ENCODE measurements at places on chromosomes 11 and 22. TPM values are rescaled to one million over a fixed set of nuclear protein-coding genes. Genes with fewer than 3 reads are reported as not detected.

- DNase-seq = no peak
Measured at GRCh38 chr11:12235947-12236743, 125.8 kb downstream of the MICAL2 start.

DNA sequence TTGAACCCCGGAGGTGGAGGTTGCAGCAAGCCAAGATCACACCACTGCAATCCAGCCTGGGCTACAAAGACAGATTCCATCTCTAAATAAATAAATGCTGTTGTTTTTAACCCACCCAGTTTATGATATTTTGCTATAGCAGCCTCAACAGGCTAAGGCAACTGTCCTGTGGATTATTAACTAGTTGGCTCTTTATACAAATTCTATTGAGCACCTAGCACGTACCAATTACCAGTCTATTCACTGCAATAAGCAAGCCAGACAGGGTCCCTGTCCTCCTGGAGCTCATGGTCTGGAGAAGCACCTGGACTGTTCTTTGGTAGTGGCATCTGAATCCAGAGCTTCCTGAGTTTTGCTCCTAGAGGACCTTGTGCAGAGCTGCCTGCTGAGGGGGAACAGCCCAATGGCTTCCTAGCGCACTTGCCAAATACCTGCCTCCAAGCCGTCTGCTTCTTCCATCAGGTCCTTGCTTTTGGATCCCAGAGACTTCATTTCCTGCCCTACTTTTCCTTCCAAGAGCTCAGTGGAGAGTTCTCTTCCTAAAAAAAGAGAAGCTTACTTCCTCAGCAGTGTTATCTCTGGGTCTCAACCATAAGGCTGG is 49.9 kb upstream of the MICAL2 start:
- no peak for DNase-seq

GRCh38 chr11:104093426-104094280 is 57.2 kb downstream of the DDI1 start:
- DNase-seq = no peak

GRCh38 chr11:129592191-129592590 is 216.5 kb downstream of the BARX2 start:
- no peak for DNase-seq

GRCh38 chr22:39125622-39126021 is 26.9 kb downstream of the CBX7 start:
- DNase-seq = no peak

DNA sequence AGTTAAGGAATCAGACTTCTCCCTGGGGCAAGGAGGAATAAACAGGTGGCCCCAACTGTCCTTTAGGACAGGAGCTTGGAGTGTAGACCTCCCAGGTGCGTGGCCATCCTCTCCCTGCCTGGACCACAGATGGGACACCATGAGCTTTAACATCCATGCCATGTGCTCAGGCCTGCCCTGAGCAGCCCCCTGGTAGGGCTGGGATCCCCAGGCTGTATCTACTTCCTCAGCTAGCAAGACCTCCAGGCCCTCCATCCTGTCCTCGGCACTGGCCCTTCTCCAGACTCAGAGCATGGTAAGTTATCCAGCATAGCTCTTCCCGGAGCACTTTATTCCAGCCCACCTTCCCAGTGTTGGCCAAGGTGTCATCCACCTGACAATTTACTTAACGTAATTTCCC is 5.7 kb downstream of the CD6 start:
- DNase-seq = no peak

GRCh38 chr11:118175031-118175992 is 1.1 kb downstream of the SCN2B start:
- DNase-seq = no peak

GRCh38 chr11:97912629-97913028 is 1108.1 kb upstream of the CNTN5 start:
- no peak for DNase-seq

DNA sequence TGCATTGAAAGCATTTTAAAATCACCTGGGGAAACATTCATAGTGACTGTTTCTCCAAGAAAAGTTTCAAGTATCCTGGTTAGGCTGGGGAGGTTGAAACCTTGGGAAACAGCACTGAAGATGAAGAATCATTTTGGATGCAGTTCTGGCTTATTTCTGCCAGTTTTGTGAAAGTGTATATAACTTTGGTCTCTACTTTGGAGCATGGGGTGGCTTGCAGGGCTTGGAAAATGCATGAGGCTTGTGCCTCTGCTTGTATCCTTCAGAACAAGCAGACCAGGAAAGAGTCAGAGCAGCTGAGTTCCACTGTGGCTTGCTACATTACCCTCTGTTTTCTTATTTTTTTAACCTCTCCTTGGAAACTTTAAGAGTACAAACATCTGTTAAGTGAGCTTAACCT is 19.5 kb downstream of the SLC5A12 start:
- no peak for DNase-seq

DNA sequence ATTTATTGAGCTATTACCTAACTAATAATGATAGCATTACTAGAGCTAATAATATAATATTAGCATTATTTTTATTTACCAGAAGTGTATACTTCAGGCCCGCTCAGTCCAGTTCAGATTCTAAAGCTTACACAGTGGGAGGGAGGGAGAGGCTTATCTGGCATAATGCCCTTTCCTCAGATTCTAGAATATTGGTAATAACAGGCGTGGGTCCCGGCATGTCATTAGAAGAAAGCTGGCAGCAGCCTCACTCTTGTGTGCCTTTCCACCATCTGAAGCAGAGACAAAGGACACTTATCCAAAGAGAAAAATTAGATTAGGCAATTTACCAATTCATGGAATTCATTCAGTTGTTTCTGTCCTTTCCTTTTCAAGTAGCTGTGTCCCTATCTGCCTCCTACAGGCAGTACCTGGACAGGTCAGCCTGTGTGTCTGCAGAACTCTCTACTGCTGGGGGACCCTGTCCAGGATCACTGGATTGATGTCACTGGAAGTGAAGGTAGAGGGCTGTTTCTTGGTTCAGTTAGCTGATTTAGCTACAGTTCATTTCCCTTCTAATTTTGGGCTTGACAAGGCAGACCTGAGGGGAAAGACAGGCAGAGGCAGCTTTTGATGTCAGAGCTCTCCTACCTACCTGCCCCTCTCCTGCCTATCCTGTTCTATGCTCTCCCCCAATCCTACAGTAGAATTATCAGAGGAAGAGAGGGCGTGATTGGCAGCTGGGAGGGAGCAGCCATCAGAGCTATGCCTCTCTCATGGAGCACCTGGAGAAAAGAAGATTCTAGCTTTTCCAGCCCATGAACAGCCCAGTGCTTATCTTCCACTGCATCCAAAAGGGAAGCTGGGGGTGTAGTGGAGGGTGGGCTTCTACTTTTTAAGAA is 20.3 kb upstream of the CCDC90B start:
- no peak for DNase-seq

DNA sequence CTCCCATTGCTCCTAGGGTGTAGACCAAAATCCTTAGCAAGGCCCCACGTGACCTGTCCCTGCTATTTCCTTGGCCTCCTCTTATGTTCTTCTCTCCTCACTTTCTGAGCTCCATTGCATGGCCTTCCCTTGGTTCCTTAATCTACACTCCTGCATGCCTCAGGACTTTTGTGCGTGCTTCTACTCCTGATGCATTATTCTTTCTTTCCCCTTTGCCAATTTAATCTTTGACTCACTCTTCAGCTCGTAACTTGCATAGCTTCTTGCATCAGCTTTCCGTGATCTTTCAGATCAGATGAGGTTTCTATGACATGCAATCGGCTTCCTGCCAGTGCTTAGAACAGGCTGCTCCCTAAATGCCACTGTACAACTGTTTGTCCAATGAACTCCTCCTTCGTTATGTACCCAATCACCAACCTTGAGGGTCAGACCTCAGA is 261.6 kb upstream of the CADM1 start:
- no peak for DNase-seq

GRCh38 chr22:45896153-45896951 is 80.6 kb downstream of the WNT7B start:
- peak; percentile 10 for DNase-seq

DNA sequence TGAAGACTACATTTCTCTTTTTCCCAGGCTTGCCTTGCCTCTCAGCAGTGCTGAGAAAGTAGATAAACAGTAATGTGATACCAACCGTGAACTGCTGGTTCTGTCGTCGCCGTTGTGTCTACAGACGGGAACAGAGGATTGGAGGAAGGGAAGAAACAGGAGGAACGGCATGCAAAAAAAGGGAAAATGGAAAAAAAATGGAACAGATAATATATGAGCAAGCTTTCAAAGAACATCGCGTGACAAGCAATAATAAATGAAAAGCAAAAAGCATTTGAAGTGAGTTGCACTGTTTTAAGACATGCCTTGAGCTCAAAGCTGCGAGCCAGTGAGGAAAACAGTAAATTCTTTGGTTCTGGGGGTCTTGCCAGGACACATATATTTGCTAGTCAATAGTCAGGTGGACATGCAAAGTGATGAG is 305.9 kb downstream of the CADM1 start:
- DNase-seq = no peak

DNA sequence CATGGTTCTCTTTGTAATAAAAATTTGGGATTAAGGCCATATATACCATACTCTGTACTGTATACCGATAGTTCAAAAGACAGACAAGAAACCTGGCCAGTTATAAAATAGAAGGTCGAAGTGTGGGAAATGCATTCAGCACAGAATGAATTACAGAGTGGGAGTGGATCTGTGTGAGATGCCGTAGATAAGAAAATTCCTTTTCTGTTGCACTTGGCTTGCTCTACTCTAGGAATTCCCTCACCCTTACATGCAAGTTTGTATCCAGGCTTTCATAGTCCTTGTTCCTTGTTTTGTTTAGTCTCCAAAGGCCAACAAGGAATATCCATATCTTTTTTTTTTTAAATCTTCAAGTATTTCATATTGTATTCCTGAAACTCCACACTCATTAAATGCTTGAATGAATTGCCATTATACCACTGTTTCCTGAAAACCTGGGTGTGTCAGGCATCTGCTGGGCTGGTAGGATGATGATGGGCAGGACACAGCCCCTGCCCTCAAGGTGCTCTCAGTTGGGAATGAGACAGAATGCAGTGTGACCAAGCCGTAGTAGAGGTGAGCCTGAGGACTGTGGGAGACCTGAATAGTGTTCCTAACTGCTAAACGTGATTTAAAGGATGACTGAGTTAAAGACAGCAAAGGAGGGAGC is 53.5 kb downstream of the TEAD1 start:
- DNase-seq = no peak

DNA sequence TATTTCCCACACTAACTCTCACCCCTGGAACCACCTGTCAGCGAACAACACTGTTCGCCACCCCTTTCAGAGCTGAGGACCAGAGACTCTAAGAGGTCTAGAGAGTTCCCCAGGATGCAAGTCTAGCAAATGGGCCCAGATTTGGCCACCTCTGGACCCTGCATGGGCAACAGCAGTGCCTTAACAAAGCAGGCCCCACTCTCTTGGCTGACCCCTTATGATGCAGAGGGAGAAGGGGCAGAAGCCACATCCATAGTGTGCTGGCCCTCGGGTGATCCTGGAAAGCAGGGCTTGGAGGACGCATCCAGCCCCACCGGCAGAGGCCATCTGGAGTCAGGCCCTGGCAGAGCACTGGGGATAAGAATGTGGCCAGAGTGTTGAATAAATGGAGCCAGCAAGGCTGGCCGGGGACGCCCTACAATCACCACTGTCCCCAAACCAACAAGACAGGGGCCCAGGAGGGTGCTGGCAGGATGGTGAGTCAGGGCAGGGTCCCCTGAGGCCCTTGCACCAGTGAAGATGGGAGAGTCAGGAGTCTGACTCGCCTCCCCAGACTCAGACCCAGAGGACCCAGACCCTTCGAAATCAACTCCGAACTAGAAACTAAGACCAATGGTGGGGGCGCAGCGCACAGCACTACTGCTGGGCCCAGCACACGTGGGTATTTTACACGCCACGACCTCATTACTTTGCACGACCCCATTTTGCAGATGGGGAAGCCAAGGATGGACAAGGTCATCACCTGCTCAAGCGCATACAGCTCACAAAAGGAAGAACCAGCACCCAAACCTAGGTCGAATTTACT is 6.5 kb downstream of the CSNK1E start:
- no peak for DNase-seq

- no peak for DNase-seq
Measured at GRCh38 chr22:24580276-24580675, 12.6 kb downstream of the LRRC75B start.

DNA sequence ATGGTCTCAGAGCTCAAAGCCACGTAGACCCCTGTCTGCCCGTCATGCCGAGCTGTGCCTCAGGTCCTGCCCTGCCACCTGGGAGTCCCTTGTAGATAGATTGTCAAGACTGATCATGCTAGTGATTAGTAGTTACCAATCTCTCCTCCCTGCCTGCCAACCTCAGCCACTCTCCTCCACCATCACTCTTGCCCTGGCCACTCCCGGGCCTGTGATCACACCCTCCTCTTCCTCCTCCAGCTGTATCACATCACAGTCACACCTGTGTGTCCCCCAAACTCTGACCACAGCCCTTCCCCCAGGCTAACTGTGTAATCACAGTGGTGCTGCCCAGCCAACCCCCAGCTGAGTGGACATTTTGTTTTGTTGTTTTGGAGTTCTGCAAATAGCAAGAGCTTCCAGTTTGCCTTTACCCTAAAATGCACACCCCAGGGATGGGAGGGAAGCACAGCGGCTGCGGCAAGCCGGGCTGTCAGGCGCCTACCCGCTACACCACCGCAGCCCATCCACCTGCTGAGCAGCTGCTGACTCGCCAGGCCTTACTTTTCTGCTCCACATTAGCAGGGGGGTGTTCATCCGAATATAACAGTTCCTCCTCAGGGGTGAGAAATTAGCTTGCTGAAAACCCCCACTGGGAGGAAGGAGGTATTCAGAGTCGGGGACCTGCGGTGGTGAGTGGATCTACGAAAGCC is 45.8 kb downstream of the LRFN4 start:
- DNase-seq = no peak

GRCh38 chr22:24485608-24486007 is 9.5 kb upstream of the UPB1 start:
- DNase-seq = no peak

GRCh38 chr11:112655371-112655770 is 305.8 kb upstream of the NCAM1 start:
- DNase-seq = peak; percentile 86

DNA sequence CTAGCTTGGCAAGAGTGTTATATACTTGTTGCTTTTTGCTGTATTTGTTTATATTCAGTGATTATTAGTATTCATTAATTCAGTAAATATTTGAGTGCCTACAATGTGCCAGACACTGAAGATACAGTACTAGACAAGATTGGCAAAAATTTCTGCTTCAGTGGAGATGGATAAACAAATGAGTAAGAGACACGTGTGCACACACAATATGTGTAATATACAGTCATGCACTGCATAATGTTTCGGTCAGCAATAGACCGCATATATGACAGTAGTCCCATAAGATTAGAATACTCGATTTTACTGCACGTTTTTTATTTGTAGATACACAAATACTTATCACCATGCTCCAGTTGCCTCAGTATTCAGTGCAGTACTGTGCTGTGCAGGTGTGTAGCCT is 104.9 kb upstream of the GAL start:
- no peak for DNase-seq

- no peak for DNase-seq
Measured at GRCh38 chr22:19661156-19661555, 53.1 kb upstream of the SEPTIN5 start.

DDX25 gene
- 0.88 TPM for polyA plus RNA-seq

ANO5 gene
- polyA plus RNA-seq = 0.48 TPM

C11orf58 gene
- polyA plus RNA-seq = 175 TPM

HBB gene
- polyA plus RNA-seq = 211 TPM

C11orf97 gene
- not detected for polyA plus RNA-seq

CD248 gene
- 17.2 TPM for polyA plus RNA-seq

GVQW3 gene
- 6.0 TPM for polyA plus RNA-seq

MGAT3 gene
- 2.1 TPM for polyA plus RNA-seq

TYR gene
- not detected for polyA plus RNA-seq

RAB36 gene
- 5.1 TPM for polyA plus RNA-seq

ANO9 gene
- polyA plus RNA-seq = 0.31 TPM

OR51Q1 gene
- not detected for polyA plus RNA-seq

Measured in ovary (tissue), 10 donors.